ENCODE measurements at places on chromosomes 16 and 17.

- DNase-seq, result no peak
Measured at GRCh38 chr16:10613785-10614485, 33.5 kb upstream of the EMP2 start.

GRCh38 chr17:17859909-17860765, 23.4 kb upstream of the SREBF1 start:
- peak; percentile 81 for DNase-seq

GRCh38 chr16:11045846-11046245, 101.5 kb downstream of the CLEC16A start:
- DNase-seq, result no peak

GRCh38 chr16:46857368-46857945, 26.5 kb upstream of the C16orf87 start:
- DNase-seq, result no peak

DNA sequence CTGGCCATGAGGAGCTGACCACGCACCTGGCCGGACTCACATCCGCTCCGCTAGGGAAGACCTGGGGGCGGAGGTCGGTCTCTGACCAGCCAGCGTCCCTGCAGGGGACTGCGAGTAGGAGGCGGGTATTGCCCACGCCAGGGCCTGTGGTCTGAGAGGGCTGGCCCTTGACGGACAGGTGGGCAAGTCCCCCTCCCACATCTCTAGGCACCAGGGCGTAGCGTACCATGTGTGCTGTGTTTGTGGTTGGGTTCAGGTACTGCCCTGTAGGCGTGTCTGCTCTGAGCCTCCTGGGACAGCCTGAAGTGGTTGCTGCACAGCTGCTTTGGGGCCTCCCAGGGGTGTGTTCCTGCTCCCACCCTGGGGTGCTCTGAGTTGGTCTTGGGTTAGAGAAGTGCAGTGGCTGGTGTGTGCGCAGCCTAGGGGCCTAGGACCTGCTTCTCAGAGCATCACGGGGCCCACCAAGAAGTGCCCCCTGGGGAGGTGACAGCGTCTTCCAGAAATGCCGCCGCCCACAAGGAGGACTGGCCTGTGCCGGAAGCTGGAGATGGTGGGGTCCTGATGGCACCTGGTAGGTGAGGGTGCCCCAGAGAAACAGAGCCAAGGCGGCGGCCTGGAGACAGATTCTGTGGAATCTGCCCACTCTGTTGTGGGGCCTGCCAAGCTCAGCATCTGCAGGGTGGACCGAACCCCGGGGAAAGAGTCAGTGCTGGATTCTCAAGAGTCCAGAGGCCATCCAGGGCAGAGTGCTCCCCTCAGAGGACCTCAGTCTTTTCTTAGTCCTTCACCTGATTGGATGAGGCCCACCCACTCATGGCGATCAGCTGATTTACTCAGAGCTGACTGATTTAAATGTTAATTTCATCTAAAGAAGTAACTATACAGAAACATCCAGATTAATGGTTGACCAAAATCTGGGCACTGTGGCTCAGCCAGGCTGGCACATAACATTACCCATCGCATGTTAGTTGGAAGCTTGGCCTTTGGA, 48.3 kb downstream of the WDR45B start:
- DNase-seq, result no peak

- DNase-seq, result no peak
Measured at GRCh38 chr16:69323415-69323814, 7.0 kb downstream of the PDF start.

- peak; percentile 48 for DNase-seq
Measured at GRCh38 chr17:51461578-51462004, 201.2 kb downstream of the UTP18 start.

DNA sequence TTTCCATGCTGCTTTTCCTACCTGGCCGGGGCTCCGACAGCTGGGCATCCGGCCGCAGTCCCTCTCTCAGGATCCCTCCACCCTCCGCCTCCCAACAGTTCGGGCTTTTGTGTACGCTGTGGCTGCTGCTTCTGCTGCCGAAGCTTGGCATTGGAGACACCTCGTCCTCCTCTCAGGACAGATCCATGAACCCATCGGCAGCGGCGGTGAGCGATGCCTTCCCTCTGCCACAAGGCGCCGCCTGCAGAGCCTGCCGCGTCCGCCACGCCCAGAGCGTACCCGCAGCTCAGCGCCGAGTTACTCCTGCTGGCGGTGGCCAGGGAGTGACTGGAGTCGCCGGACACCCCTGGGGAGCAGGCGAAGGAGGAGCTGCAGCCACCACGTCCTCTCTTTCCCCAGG, 2032.8 kb downstream of the TP53TG3F start:
- no peak for DNase-seq

DNA sequence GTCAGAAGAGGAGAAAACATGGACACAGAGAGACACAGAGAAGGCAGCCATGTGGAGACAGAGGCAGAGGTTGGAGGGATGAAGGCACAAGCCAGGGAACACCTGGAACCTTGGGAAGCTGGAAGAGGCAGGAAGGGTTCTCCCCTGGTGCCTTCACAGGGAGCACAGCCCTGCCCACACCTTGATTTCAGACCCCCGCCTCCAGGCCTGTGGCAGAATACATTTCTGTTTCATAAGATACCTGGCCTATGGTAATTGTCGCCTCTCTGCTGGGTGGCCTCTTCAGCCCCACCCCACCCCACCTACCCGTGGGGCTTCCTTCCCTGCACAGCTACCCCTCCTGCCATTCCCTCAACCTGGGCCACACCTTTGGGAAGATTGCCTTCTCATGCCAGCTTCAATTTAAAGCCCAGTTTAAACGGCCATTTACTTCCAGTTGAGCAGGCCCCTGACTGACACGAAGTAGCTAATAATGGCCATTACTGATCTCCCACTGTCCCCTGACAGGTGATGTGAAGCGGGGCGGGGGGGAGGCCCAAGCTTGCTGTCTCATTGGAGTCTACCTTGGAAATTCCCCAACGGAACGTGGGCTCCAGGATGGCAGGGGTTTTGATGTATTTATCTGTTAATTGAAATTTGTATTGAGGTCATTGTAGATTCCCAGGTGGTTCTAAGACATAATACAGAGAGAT, 291.7 kb upstream of the FOXF1 start:
- DNase-seq, result no peak

DNA sequence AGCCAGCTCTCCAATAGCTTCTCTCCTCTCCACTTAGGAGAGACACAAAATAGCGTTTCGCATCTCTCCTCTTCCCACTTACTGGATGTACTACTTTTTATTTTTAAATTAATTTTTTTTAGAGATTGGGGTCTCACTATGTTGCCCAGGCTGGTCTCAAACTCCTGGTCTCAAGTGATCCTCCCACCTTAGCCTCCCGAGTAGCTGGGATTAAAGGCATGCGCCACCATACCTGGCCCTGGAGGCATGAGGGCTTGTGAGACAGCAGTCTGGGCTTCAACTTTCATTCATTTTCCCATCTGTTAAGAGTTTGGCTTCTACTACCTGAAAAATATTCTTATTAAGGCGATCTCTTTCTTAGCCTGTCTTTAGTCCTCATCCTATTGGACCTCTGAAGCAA, 18.3 kb downstream of the SLC7A6OS start:
- DNase-seq, result no peak

DNA sequence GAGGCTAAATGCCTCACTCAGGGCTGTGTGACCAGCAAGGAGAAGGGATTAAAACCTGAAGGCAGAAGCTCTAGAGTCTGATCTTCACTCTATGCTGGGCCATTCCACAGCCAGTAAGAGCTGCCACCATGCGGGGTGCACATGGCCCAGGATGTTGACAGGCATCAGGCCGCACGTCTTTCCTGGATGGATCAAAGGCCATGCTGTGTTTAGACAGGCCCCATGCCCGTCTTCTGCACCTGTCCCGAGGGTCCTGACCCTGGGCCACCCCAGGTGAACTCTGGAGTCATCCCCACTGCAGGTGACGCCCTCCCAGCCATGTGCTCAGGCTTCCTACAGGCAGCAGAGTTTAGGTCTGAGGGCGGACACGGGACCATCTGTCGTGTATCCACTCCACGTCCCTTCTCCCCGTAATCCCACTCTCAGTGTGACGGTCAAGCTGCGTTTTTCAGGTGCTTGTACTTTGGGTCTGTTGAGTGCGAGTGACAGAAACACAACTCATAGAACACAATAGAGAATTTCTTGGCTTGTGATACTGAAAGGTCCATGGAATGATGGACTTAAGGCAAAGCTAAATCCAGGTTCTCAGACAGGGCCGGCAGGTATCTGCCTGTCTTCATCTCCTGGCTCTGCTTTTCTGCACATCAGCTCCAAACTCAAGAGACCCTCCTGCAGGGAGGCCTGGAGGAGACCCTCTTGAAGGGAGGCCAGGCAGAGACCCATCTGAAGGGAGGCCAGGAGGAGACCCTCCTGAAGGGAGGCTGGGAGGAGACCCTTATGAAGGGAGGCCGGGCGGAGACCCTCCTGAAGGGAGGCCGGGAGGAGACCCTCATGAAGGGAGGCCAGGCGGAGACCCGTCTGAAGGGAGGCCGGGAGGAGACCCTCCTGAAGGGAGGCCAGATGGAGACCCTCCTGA, 13.2 kb downstream of the ZNF469 start:
- DNase-seq, result no peak

- no peak for DNase-seq
Measured at GRCh38 chr17:29136998-29137730, 43.0 kb downstream of the MYO18A start.

DNA sequence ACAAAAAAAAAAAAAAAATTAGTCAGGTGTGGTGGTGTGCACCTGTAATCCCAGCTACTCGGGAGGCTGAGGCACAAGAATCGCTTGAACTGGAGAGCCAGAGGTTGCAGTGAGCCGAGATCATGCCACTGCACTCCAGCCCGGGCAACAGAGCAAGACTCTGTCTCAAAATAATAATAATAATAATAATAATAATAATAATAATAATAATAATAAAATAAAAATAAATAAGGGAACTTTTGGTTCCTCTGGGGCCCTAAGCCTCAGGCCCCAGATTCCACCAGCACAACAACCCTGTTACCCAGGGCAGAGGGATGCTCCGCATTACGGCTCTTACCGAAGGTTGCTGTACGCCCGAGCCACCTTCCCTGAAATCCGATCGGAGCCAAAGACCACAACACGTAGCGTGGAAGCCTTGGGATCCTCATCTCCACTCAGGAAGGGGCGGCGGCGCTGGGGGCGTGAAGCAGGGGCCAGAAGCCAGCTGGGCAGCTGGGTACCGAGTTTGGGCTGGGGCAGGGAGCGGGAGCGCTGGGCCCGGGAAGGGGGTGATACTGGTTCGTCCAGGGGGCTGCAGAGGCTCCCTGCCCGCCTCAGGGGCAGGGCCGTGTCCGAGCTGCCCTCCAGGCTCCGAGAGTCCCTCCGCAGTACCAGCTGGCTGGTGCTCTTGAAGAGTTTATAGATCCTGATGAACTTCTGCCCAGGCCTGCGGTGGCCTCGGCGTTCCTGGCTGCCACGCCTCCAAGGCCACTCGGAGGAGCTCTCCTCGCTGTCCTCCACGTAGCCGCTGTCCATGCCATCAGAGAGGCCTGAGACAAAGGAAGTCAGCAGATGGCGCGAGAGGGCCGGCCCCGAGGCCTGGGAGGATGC, 20.6 kb upstream of the PIK3R6 start:
- DNase-seq, result no peak

DNA sequence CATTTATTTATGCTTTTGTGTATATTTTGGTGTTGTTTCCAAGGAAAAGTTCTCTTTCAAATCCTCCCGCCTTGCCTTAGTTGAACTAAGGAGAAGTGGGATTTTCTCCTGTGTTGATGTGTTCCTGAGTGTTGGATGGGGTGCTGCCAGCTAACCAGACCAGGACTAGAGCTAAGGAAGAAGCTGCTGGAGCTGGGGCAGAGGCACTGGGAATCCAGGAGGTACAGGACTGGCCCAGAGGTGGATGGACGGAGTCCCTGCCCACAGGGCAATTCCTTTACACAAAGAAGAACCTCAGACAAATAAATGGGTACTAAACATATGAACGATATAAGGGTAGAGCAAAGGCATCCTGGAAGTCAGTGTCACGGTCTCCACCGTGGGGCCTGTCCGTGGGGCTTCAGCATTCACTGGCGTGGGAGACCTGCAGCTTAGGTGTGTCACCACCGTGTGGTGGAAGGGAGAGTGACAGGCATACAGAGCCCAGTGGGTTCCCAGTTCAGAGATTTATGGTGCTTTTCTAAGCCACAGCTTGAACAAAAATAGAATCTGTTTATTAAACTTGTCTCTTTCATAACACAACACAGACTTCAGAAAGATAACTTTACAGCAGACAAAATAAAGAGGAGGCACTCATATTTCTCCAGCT, 270.7 kb downstream of the NTN1 start:
- peak; percentile 21 for DNase-seq

DNA sequence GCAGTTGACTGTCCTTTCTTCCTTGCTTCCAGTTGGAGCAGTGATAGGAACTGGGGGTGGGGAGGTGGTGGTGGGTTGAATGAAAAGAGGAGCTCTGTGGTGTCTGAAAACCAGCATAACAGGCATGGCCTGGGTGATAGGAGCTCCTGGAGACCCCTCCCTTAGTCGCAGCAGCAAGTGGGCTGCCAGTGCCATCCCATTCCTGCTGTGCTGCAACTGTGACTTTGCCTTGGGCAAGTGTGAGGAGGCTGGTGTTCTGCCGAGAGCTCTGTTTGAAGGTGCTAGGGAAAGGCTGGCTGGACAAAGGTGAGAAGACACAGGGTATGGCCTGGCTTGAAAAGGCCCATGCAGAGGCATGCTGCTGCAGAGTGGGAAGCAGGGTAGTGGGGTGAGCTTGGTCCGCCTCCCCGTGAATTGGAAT, 2.7 kb upstream of the CDK5R1 start:
- no peak for DNase-seq
